C1 segment of cervical spinal cord (tissue), 14 donors: ENCODE measurements at places on chromosomes 6 and 20.

DNA sequence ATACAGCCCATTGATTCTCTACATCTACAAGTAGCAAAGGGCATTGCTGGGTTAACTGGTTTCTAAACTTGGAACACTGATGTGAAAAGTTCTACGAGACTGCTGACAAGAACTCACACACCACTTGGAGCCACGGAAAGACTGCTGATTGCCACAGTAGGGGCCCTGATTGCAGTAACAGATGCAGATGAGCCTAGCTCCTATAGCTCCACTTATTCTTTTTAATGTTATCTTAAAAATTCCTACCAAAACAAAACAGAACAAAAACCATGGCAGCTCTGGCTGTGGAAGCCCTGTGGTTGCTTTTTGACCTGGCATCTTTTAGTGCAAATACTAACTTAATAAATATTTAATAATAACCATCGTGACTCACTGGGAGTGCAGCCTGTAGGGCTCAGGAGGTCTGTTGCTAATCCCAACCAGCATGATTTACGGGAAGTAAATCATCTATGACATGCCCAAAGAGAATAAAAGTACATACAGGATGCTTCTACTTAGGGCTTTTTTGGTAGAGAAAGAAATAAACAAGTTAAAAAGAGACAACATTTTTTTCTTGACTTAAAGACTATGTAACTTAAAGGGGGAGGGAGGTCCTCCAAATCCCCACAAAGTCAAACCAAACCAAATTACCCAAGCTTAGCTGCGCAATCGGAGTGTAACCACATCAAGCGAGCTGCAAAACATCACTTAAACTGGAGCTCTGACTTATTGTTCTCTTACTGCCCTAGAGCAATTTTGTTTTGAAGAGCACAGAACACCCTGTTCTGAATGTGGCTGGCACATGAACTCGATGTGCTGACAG is 87.2 kb downstream of the FKBP5 start:
- peak; percentile 17 for DNase-seq

GRCh38 chr6:53128842-53129241 is 19.8 kb downstream of the GCM1 start:
- DNase-seq = no peak

- DNase-seq = no peak
Observed at GRCh38 chr6:129920103-129920798, 59.1 kb upstream of the TMEM244 start.

DNA sequence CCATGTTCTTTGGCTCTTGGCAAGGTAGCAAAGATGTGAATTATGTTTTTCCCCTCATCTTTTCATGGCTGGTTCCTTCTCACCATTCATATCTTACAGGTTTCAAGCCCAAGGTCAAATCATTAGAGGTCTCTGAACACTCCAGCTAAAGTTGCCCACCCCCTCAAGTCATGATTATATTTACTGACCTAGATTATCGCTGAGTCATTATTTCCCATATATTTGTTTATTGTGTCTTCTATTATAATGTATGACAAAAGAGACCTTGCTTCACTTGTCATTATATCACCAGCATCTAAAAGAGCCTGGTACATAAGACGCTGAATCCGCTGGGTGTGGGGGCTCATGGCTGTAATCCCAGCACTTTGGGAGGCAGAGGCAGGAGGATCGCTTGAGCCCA is 12.4 kb downstream of the DSN1 start:
- no peak for DNase-seq

DNA sequence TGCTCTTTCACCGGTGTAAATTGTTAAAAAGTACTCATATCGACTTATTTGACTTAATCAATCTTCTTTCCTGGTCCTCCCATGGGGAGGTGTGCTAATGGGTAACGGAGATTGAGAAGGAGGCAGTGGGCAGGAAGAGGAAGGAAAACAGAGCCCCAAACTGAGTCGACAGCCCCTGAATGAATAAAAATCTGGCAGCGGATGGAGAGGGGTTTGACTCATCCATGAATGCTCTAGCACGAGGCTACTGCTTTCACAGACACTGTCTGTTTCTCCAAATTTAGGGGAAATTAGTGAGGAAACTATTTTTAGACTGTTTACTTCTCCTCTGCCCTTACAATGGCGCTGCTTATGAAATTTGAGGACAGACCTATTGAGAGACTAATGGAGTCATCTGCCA is 142.2 kb upstream of the ATXN1 start:
- no peak for DNase-seq

- DNase-seq = no peak
Observed at GRCh38 chr6:23910420-23910819, 215.6 kb upstream of the NRSN1 start.

DNA sequence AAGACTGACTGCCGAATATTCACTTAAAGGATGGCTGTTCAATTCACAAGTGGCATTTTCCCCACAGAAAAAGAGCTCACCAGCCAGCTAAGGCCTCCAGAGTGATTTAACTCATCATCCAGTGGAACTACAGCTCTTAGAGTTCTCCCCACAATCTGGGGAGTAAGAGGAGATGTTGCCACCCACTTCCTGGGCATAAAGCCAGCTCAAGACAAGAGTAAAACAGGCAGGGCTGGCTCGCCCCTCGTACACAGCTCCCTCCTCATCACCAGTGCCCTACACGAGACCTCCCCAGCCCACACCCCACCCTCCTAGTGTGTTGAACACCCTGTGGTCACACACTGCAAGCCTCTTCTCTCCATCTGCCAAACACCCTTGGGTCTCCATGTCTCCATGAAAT is 47.2 kb upstream of the IPCEF1 start:
- no peak for DNase-seq

GRCh38 chr20:58228484-58229197 is at the start of gene ANKRD60:
ANKRD60 (minus strand) TSS chr20:58228653; CDS start chr20:58228653, 0 bp downstream.
- no peak for DNase-seq

GRCh38 chr6:157459327-157459726 is 78.3 kb downstream of the ZDHHC14 start:
- no peak for DNase-seq

DNA sequence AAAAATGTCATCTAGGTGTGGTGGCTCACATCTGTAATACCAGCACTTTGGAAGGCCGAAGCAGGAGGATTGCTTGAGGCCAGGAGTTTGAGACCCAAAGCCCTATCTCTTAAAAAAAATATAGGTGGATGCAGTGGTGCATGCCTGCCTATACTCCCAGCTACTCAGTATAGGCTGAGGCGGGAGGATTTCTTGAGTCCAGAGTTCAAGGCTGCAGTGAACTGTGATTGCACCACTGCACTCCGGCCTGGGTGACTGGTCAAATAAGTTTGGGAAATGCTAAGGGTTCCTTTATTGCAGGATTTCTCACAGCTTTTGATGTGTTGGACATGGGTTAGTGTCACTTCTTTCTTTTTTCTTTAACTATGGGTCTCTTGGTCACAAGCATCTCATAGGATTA is 261.3 kb downstream of the PLCB1 start:
- no peak for DNase-seq

DNA sequence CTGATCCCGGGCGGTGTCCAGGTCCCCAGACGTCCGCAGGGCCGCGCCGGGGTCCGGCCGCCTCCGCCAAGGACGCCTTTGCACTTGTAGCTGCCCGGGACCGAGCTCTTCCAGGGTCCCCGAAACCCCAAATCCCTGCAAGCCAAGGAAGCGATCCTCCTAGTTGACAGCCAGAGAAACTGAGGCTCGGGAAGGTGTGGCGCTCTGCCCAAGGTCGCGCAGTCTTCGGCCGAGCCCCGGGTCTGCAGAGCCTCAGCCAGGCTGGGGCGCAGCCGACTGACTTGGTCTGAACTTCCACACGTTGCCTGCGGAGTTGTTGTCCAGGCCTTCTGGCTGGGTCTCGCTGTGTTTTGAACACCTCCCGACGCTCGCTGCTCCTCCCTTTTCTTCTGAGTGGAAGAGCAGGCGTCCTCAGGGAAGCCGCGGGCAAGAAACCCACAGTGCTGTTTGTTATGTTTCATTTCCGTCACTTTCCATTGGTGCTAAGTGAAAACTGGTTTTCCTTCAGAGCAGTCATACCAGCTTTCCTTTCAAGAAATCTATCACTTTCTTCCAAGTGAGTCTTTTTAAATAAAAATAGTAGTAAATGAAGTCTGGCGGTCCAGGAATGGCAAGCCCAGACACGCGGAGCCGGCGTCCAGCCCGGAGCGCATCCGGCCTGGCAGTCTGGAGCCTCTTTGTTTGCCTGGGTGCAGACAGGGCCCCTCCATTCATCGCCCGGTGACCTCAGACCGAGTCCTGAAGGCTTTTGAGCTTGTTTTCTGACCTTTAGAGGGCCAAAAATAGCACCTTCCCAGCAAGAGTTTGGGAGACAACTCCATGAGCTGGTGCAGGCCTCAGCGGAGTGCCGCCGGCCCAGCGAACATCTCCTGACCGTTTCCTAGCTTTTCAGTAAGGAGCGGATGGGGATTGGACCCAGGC is 698 bp downstream of the FAM210B start:
- no peak for DNase-seq

- no peak for DNase-seq
Observed at GRCh38 chr6:72825315-72825911, 203.5 kb downstream of the KCNQ5 start.

GRCh38 chr6:46129291-46129628 is 529 bp upstream of the ENPP4 start:
- no peak for DNase-seq

- peak; percentile 49 for DNase-seq
Observed at GRCh38 chr20:25310268-25310920, 62.5 kb downstream of the PYGB start.

DNA sequence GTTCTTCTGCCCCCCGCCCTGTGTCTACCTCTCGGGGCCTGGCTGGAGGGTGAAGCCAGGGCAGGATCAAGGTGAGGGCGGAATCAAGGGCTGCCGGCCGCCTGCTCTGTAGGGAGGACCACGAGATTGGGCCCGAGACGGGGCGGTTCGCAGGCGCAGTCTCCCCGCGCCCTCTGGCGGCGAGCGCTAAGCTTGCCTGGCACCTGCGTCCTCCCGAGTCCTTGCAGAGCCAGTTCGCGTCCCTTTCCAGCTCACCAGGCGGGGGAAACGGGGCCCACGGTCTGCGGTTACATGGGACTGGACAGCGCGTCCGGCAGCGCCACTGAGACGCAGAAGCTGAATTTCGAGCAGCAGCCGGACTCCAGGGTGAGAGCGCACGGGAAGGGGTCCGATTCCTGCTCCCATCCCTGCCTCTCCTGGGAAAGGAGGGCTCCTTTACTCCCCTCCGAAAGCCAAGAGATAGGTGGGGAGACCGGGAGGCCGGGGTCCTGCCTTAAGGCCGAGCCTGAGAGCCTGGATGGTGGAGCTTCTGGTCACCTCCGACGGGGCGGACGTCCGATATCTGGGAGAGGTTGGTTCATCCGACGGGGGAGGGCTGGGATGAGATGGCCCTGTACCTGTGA is 3.6 kb upstream of the MATN4 start:
- DNase-seq = no peak

DNA sequence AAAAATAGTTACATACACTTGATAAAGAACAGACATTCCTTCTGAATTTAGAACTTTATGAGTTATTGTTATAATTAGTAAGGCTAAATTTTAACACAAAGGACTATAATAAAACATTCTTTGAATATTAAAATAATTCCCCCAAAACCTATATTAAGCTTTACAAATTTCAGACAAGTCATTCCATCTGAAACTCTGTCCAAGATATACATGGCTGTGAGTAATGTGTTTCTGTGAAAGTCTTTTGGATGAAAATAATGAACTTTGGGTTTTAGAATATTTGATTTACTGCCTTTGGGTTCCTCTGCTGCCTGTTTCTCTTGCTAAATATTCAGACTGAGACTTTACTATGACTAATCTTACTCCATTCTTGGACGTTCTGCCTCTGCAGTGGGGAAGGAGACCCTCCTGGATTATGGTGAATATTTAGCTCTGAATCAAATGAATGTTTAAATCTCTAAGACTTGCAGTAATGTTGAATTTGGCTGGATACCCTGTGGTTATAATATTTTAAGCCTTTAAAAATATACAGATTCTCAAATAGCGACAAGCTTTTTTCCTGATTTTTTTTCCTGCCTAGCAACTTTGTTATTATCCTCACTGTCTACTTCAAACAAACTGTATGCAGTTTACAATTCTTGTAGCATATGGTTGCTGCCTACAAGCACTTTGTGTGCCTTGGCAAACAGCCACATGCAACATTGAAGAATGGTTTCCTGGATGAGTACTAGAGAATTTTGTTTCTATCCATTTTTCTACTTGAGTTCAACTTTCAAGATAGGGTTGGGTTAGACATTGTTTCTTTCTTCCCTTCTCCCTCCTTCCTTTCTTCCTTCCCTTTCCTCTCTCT is 51.4 kb downstream of the TXLNB start:
- no peak for DNase-seq
